Cerebellar cortex (tissue), 1 donor: ENCODE measurements at places on chromosomes 6 and 20.

GRCh38 chr20:58233881-58234528 is 5.6 kb upstream of the ANKRD60 start:
- DNase-seq, result peak; percentile 18

DNA sequence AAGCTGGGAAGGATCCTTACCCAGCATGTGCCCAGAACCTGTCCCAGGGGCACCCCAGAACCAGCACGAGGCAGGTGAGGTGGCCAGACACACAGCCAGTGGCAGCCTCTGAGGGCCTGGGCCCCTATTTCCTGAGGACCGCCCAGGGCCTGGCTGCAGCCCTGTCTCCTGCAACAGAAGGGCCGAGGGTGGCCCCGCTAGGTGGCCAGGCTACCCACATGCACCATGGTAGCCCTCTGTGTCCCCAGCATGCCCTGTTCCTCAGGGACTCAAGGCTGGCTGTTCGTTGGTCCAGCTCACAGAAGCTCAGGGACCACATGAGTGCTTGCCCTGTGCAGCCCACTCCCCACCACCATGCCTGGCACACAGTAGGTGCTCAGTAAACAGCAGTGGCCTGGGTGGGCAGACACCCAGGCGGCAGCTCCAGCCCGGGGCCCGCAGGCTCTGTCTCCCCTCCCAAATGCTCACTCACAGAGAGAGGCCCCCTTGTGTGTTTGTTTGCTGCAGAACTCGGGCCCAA is 8.2 kb downstream of the HRH3 start:
- no peak for DNase-seq

DNA sequence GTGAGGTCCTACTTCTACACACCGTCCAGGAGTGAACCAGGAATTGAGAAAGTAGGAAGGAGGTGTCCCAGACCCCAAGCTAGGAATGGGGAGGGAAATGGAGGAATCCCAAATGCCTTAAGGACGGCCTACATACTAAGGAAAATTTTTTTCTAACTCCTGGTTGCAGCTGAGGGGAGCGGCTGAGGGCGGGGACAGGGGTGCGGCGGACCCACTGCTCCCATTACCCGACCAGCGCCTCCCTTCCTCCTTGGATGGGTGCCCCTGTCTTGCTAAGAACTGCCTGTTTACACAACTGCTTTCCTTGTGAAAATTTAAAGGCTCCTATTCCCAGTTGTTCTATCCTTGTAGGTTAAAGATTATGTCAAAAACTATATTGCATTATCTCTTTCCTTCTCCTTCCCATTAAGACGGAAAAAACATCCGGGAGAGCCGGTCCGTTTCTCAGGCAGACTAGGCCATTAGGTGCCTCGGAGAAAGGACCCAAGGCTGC is 699 bp upstream of the HSPA1B start:
- no peak for DNase-seq

- no peak for DNase-seq
These were observed 46.4 kb downstream of the ATG5 start for GRCh38 chr6:106279179-106279578.
